Type B pancreatic cell (in vitro differentiated cells): ENCODE measurements at places on chromosomes 12 and 14. TPM values are rescaled to one million over a fixed set of nuclear protein-coding genes. Genes with fewer than 3 reads are reported as not detected.

- peaks cover 96% of the 10 kb centered on the region for H3K27me3 ChIP-seq
- H3K36me3 ChIP-seq: peaks cover 5% of the 10 kb centered on the region
- no peak for DNase-seq
- peak overlapping the region; percentile 74 for H3K4me3 ChIP-seq
- H3K27ac ChIP-seq: no peak overlapping the region
Measured at GRCh38 chr12:102960766-102961465, 3.4 kb downstream of the ASCL1 start.

DNA sequence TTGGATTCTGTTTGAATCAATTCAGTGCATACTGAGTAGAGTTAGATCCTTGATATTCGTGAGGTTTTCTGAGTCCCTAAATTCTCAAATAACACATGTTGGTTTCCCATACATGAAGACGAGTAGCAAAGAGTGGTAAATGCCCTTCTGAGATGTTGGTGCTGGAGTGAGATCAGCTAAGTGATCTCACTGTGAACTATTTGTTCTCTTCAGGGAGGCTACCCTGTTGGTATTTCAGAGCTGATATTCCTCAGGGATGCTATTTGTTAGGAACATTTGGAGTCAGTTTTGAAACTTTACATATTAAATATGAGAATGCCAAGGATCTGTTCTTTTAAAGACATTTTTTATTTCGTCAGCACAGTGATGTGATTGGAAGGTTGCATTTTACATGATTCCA lies 54.7 kb downstream of the SUSD6 start:
- no peak for DNase-seq
- peaks cover 55% of the 10 kb centered on the region for H3K4me1 ChIP-seq
- H3K27me3 ChIP-seq: no peaks in the 10 kb centered on the region
- H3K27ac ChIP-seq: peak overlapping the region; percentile 75

DNA sequence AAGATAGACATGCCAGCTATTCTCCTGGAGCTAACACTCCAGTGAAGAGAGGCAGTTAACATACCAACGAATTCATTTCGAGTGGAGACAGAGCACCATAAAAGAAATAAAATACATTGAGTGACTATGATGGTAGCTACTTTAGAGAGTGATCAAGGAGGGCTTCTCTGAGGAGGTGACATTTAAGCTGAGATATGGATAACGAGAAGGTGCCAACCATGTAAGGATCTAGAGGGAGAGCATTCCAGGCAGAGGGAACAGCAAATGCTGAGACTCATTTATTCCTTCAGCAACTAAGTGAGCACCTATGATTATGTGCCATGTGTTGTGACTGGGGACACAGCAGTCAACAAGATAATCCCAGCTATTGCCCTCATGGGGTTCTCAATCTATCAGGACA lies 28.3 kb upstream of the OAS1 start:
- peaks cover 72% of the 10 kb centered on the region for H3K27me3 ChIP-seq
- no peak overlapping the region for H3K27ac ChIP-seq
- no peaks in the 10 kb centered on the region for H3K36me3 ChIP-seq
- H3K4me1 ChIP-seq: no peaks in the 10 kb centered on the region
- H3K4me3 ChIP-seq: no peak overlapping the region
- DNase-seq: no peak

GRCh38 chr12:132858718-132859266 lies 28.6 kb downstream of the CHFR start:
- H3K36me3 ChIP-seq: peaks cover 22% of the 10 kb centered on the region
- no peak overlapping the region for H3K4me3 ChIP-seq
- H3K4me1 ChIP-seq: no peaks in the 10 kb centered on the region
- DNase-seq: no peak
- H3K27ac ChIP-seq: no peak overlapping the region

The DHRS4 gene
- 18.8 and 19.7 TPM in 2 replicates for total RNA-seq

DNA sequence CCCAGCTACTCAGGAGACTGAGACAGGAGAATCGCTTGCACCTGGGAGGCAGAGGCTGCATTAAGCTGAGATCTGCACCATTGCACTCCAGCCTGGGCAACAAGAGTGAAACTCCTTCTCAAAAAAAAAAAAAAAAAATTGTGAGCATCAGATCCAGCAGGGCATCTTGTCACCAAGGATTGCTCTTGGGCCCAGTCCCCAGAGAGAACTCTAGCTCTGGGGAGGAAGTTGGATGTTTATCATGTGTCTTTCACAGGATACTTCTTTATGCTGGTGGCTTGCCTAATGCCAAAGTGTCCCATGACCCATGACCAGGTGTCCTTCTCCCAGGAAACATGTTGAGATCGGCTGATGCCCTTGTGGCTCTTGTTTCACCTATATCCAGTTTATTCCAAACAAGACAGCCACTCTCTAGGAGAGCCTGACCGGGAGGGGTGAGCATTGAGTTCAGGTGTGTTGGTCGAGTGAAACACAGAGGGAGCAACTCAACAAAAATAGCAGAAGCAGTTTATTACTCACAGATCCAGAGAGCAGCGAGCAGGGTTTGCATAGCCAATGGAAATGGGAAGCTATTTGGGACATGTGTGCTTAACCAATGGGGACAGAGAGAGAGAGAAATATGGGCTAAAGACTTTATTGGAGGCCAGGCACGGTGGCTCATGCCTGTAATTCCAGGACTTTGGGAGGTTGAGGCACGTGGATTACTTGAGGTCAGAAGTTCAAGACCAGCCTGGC lies 6.6 kb upstream of the TCHP start:
- H3K4me1 ChIP-seq: peaks cover 6% of the 10 kb centered on the region
- H3K27ac ChIP-seq: no peak overlapping the region
- peaks cover 11% of the 10 kb centered on the region for H3K27me3 ChIP-seq
- no peaks in the 10 kb centered on the region for H3K36me3 ChIP-seq
